Hair follicular keratinocyte (primary cell): ENCODE measurements at places on chromosomes 13 and 19. TPM values are rescaled to one million over a fixed set of nuclear protein-coding genes. Genes with fewer than 3 reads are reported as not detected.

Gene MEDAG
- total RNA-seq: 0.16 TPM in 1 of 2 replicates, not detected in the other

Gene CYP2A7
- total RNA-seq: not detected in 2 replicates

Gene RCBTB2
- 5.1 TPM in 2 replicates for total RNA-seq

Gene SYDE1
- total RNA-seq: 12.0 and 16.1 TPM in 2 replicates

Gene ERICH4
- total RNA-seq: not detected in 2 replicates

Gene PRX
- 0.99 and 2.5 TPM in 2 replicates for total RNA-seq
